NCI-H446 treated with DMSO at 0.1 percent for 48 hours (cell line): ENCODE measurements at places on chromosomes 7 and 10.
A peak's percentile ranks its signal among the peaks of the same experiment; 100 is the strongest.

DNA sequence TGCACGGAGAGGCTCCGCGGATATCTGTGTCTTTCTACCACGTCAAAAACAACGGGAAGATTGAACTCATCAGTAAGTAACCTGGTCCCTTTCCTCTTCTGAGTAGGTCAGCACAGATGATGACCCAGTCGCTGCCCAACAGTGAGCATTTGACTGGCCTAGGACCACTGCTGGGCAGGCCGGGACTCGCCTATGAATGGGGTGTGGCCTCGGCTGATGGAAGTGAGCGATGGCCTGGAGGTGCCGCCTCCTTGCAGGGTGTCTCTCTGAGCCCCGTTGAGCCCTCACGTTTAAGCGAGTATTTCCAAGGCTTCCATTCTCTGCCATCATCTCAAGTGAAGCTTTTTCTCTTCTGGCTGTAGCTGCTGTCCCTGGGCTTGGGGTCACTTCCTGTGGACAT is 18.1 kb downstream of the EIF3B start:
- DNase-seq: no peak

DNA sequence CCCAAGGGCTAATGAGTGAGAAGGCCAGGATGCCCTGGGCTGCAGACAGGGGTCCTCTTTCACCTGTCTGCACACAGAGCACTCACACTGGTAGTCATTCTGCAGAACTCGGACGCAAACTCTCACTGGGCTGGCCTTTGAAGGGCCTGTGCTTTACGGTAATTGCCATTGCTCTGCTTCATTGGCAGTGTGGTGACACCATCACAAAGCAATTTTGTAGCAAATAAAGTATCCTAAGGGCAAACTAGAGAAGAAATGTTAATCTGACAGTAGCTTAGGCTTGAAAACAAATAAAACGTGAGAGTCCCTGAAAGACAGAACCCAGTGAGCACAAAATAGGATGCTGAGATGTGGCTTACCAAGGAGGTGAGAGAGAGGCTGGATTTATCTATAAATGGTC is 30.6 kb upstream of the FIGNL1 start:
- DNase-seq: no peak

DNA sequence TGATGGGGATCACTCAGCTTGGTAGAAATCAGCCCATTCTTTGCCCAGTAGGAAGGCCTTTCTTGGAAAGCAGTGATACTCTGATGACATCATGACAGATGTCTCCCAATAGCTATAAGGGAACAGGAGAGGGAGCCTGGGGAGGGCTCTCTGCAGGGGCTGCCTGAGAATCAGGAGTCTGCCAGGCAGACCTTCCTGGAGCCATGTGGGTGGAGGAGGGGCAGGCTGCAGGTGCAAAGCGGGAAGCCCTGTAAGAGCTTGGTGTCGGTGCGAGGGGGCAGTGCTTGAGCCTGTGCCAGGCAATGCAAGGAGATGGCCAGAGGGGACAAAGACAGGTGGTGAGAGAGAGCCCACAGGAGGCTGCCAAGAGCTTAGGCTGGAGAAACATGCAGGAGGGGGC is 5.0 kb upstream of the TNS3 start:
- no peak for DNase-seq

GRCh38 chr7:84144480-84144879 is 50.1 kb downstream of the SEMA3A start:
- DNase-seq: no peak

DNA sequence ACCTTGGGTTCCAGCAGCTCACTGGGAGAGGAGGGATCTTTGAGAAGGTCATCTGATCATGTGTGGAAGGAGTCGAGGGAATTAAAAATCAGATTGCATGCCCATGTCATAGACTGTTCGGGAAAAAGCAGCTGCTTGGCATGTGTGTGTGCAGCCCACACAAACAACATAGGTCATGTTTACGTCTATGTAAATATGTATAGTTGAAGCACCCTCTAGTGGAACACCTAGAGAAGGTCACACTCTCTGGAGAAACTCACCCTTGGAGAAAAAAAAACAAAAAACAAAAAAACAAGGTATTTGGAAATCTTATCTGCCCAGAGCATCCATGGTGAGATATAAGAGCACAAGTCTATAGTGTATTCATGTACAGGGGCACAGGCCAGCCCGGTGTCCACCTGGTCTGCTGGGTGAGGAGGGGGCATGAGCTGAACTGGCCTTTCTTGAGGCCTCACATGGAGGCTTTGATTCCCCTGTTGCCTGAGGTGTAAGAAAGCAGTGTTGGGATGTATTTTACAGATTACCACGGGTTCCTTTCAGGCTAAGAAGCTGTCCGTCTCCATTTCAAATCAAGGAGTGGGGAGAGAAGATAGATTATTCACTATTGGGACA is 98.0 kb downstream of the NPY start:
- DNase-seq: no peak

- DNase-seq: no peak
Measured at GRCh38 chr10:69883310-69884023, 81.8 kb downstream of the COL13A1 start.

DNA sequence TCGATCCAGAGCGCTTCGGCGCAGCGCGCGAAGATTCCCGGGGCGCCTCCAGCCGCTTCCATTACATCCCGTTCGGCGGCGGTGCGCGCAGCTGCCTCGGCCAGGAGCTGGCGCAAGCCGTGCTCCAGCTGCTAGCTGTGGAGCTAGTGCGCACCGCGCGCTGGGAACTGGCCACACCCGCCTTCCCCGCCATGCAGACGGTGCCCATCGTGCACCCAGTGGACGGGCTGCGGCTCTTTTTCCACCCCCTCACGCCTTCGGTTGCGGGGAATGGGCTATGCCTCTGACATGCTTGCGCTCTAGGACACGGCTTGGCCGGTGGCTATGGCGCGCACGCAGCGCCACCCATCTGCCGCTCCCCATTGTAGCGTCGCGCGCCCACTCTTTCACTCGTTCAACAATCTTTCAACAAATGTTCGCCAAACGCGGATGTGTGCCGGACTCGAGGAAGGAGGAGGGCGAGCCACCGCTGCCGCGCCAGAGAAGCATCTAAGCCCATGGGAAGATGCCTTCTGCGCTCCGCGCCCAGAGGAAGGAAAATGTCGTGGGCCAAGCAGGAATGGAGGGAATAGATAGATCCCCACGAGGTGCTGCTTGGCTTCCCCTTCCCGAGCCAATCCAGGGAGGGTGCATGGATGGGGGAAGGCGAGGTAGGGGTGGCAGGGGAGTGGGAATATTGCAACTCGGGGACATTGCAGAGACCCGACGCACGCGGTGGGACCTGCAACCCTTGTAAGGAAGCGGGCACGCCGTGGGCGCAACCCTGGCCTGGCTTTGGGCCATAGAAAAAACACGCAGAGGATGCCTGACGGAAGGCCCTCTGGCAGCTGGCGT is 5.1 kb upstream of the CYP26A1 start:
- DNase-seq: no peak

DNA sequence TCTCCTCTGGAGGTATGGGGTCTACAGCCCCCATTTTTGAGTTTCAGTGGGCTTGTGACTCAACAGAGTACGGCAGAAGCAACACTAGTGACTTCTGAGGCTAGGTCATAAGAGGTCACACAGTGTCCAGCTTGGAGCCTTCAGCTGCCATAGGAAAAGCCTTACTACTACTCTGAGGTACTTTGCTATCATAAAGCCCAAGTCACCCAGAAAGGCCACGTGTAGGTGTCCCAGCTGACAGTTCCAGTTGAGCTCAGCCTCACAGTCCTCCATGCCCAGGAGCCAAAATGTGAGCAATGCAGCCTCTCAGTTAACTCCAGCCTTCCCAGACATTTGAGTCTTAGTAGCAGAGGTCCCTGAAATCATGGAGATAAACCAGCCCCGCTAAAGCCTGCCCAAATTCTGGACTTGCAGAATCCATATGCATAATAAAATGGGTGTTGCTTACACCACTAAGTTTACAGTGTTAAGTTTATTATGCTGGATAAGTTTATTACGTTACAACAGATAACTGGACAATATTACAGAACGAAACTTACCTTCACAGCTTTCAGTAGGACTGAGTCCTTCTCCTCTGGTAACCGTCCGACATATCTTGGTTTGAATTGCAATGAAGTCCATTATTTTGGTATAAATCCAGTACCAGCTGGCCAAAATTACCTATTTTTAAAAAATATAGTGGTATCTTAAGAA is 181.1 kb downstream of the AVL9 start:
- no peak for DNase-seq

GRCh38 chr7:55545496-55545895 is 26.8 kb downstream of the VOPP1 start:
- no peak for DNase-seq

DNA sequence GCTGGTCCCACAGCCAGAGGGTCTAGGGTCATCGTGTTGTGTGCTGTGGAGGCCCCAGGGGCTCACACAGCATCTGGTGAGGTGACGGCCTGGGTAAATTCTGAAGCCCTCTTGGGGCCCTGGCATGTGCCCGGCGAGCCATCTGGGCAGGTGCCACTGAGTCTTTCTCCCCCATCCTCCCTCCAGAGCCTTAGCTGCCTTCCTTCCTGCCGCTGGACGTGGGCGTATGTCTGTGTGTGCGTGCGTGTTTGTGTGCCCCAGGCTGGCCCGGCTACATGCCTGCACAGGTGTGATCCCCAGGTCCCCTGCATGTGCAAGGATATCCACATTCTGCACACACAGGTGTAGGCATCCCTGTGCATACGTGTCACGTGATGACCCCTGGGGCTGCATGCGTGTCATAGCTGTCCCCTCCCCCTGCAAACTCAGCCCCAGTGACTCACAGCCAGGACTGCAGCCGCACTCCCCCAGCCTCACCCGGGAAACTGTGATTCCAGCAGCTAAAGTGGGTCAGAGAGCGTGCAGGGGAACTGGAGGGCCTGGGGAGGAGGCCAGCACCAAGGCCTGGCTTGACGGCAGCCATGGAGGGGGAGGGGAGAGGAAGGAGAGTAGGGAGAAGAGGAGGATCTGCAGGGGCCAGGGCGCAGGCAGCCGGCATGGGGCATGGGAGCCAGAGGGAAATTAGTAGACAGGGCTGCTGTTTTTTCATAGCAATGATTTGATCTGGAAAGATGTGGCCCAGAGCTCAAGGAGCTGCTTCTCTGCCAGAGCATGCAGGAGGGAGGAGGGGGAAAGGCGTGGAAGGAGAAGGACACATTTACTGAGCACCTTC is 46.4 kb downstream of the ELFN1 start:
- DNase-seq: no peak

DNA sequence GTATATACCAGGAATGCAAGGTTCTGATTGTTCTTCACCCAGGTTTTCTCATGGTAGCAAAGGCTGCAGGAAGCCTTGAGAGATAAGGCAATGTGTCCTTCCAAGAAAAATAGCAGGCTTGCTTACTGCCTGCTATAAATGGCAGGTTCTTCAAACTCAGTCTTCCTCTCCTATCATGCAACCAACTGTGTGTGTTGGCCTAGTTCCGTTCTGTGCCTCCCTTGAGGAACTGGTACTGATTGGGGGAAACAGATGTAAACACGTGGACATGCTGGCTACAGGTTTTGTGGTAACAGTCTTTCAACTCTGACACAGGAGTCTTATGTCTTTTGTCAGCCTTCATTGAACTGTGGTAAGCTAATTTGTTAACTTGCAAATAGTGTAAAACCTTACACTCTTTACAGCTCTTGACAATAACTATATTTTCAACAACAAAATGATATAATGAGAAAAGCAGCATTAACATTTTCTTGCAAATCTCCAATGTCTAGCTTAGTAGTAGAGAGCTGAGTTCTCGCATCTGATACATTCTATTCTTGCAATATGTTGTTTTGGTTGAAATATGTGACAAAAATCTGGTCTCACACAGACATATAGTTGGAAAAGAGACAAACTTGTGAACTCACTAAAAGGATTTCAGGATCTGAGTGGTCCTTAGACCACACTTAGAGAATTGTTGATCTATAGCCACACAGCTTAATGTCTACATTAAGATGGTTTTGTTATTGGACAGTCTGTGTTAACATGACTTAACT is 54.7 kb upstream of the LSM8 start:
- no peak for DNase-seq

GRCh38 chr10:112716924-112717413 is 233.1 kb upstream of the TCF7L2 start:
- DNase-seq: no peak

GRCh38 chr10:114631666-114632417 is 26.2 kb downstream of the ABLIM1 start:
- DNase-seq: no peak

DNA sequence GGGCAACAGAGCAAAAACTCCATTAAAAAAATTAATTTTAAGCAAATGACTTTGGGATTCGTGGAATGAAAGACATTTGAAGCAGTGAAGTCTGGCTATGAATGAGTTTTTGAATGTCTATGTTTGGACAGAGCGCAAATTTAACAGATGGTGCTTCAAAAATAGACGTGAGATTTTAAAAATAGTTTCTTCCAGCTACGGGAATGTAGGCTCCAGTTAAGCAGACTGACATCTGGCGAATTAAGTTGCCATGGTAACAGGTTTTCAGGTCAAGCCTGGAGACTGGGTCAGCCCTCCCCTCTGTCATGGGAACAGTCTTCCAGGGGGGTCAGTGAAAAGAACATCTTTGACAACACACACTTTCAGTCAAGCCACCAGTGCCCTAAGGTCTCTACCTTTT is 62.0 kb downstream of the MYOF start:
- DNase-seq: peak; percentile 87

GRCh38 chr10:480928-481552 is 208.4 kb downstream of the DIP2C start:
- no peak for DNase-seq

GRCh38 chr10:3950676-3951275 is 165.8 kb upstream of the KLF6 start:
- no peak for DNase-seq

- DNase-seq: no peak
Measured at GRCh38 chr10:57992321-57993077, 275.2 kb downstream of the IPMK start.

DNA sequence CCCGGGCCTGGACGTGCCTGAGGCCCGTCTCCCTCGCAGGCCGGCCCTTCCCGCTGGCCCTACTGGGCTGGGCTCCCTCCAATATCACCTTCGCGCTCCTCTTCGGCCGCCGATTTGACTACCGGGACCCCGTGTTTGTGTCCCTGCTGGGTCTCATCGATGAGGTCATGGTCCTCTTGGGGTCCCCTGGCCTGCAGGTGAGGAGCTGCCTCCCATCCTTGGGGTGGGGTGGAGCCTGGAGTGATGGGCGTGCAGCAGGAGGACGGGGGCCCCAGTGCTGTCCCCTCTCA is 2.1 kb downstream of the CYP2W1 start:
- DNase-seq: no peak

DNA sequence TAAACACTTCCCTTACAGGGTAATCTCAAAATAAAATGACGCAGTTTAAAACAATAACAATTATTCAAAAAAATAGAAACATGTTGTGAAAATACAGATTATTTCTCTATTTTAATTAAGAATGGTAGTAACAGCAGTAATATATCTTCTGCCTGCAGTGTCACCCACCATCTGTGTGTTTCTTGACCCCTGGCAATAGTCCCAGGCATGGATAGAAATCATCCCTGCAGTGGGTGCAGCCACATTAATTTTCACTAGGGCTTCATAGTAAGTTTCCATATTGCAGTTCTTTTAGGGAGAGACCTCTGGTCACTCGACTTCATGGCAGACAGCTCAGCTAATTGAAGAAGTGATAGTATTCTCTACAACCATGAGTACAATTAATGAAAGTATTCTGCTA is 470.1 kb upstream of the TEX47 start:
- no peak for DNase-seq
